ENCODE measurements at places on chromosomes 5 and 9.
A peak's percentile ranks its signal among the peaks of the same experiment; 100 is the strongest.

DNA sequence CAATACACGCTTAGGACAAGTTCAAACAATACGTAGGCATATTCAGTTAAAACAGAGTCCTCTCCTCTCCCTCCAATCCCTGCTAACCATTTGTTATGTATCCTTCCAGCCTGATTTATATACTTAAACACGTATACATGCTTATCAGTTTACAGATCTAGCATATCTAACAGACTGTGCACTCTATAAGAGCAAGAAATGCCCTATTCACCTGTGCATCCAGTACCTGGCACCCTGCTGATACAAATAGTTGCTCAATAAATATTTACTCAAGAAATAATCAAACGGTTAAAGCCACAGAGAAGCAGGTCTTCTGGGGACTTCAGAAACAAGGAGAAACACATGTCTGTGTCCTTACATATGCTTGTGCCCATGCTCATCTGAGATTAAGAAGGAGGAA lies 55.9 kb downstream of the MLLT3 start:
- no peak for DNase-seq

GRCh38 chr9:19136129-19136528 lies 8.8 kb upstream of the PLIN2 start:
- DNase-seq: no peak

DNA sequence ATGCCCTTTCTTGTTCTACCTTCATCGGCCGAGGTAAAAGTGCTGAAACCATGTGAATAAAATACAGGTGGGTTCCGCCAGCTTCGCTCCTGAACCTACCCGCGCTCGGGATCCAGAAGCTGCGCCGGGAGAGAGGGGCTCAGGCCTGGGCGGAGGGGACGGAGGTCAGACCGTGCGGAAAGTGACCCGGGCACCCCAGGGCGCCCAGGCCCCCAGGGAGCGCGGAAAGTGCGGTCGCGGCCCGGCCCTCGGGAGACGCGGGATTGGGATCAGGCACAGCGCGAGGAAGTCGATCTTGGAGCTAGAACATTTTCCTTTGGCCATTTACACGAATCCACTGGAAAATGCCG lies 329 bp downstream of the SYK start:
- DNase-seq: no peak

GRCh38 chr5:127440831-127441230 lies 76.6 kb upstream of the PRRC1 start:
- DNase-seq: peak; percentile 14

DNA sequence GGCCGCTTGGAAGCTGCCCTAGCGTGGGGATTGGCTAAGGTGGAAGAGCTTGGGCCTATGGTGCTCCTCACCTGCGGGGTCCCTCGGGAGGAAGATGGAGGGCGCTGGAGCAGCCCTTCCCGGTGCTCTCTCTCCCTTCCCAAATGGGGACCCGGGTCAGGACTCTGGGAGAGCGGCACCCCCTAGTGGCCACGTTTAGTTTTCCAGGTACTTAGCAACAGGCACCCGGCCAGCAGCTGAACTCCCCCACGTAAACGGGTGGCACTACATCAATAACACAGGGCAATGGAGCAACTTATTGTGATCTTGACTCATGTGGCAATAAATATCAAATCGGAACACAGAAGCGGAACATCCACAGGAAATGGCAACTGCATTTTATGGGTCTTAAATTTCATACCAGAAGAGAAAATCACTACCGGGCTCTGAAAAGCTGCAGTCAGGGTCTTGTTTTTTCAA lies 316.6 kb downstream of the AGTPBP1 start:
- DNase-seq: no peak

DNA sequence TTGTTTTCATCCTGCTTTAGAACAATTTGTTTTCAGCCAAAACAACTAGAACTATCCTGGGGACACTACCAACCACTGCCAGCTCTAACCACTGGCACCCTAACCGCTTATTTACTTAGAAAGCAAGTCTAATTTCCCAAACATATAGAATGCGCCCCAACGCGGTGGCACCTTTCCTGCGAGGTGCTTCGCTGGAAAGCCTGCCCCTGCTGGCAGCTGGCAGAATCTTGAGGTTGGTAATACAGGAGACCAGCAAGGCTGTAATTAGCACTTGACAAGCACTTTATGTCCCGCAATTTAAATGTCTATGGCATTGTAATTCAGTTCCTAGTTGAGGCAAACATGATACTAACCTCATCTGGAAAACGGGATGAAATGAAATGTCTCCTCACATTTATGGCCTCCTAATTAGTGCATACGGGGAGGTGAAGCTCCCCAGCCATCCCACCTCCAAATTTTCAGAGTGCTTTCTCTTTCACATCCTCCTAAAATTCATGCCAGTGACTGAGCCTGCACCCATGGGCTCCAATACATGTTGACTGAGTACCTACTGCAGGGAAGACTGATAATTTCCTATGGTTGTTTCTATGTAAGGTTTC lies 30.4 kb downstream of the GABBR2 start:
- no peak for DNase-seq

DNA sequence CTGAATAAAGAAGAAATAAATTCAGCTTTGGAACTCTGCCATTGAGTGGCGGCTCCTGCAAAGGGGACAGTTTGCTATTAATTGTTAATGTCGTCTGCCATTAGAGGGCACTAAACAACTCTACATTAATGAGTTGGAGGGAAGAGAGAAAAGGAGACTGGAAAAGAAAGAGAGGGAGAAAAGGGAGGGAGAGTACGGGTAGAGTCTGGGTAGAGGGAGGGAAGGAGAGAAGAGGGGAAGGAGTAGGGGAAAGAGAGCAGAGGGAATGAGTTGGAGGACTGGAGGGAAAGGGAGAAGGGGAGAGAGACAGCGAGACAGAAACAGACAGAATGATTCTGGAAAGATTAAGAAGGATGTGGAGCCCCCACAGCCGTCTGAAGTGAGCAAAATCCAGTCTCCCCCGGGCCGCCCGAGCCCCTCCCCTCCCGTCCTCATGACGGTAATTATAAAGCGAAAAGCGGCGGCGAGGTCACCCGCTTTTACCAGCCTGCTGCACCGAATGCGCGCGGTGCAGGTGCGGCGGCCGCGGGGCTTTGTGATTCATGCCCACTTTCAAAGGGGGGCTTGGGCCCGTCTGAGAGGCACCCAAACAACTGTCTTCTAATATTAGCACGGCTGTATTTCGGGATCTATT lies 1.9 kb upstream of the FST start:
- DNase-seq: no peak

DNA sequence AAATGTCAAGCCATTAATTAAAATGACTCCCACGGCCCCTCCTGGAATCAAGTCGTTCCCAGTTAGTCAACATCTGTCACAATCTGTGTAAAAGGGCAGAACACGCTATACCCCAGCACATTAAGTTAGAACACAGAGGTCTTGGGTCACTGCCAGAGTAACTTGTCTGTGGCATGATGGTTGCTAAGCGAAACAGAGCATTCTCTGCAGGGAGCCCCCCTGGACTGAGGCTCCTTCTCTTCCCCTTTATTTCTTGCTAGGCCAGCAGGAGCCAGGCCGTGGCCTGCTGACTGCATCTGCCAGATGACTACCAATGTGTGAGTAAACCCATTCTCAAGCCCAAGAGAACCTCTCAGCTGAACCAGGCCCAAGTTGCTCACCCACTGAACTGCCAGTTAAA lies 51.9 kb upstream of the ZBED3 start:
- no peak for DNase-seq

DNA sequence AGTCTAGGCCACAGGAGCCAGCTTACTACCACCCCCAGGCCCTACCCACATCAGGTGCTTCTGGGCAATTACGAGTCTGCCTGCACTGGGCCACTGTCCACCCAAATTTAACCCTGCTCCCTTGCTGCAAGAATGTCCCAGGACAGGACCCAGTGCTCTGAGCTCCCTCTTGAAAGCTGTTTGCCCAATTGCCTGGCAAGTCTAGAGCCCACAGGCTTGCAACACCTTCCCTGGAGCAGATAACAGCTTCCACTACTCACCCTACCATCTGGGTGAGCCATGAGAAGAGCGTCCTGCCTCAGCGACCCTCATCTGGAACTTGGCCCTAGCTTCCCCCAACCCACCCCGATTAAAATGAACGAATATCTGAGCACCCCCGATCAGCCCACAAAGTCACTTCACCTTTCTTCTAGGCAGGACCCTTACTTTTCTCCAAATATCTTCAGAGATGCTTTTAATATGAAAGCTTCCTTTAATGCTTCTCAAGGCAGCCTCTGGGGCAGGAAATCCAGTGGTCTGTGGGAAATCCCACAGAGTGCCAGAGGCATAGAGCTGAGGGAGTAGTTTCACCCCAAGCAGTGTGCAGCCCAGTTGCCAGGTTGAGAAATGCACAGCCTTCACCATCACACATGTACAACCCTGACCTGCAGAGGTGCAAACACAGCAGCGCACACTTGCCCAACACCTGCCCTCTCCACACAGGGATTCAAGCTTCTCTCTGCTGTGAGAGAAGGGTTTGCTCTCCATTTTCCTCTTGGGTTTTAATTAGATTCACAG lies 10.6 kb downstream of the ACSL6 start:
- DNase-seq: no peak

GRCh38 chr9:113621980-113622379 lies 158.5 kb downstream of the RGS3 start:
- DNase-seq: no peak

- no peak for DNase-seq
Measured at GRCh38 chr9:124735121-124735520, 36.0 kb downstream of the NR6A1 start.

DNA sequence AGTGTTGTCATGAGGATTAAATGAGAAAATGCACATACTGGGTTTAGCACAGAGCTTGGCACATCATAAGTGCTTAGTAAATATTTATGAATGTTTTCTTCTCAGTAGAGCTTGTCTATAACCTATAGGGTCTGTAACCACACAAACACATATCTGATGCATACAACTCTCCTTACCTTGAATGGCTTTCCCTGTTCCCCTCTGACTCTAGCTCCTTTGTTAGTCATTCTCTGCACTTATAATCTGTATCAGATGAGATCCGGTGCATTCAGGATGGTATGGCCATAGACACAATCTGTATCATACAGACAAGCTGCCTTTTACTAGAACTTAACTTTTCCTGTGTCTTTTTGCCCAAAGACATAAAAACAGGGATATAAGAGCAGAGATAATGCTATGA lies 11.1 kb upstream of the SSBP2 start:
- DNase-seq: no peak

- no peak for DNase-seq
Measured at GRCh38 chr9:34830068-34830467, 120.1 kb upstream of the CCL21 start.

GRCh38 chr5:110923971-110924370 lies 147.5 kb upstream of the TSLP start:
- no peak for DNase-seq

GRCh38 chr5:76402251-76402885 lies 717 bp upstream of the IQGAP2 start:
- DNase-seq: no peak

GRCh38 chr9:84955155-84955554 lies 285.6 kb downstream of the NTRK2 start:
- no peak for DNase-seq

DNA sequence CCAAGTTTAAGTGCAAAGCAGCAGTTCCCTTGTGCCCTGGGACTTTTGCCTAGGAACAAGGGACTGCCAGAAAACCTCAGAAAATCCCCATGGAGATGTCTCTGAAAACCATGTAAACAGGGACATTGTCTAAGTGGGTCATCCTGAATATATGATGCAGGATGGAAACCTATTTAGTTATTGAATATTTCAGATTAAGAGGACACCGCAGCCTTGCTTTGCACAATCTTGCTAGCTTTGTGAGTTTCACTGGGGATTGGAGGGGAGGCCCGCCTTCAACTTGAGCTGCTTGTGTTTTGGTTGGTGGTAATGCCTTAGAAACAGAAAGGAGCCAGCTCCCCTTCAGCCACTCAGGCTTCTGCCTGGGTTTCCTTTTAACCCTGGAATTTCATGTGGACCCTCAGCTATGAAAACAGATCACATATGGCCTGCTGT lies 112.8 kb downstream of the C9orf152 start:
- DNase-seq: no peak

- DNase-seq: no peak
Measured at GRCh38 chr5:174459071-174459702, 265.2 kb upstream of the MSX2 start.

Data from non-pigmented ciliary epithelial cell (primary cell).